Fibroblast of skin of scalp (primary cell): ENCODE measurements at places on chromosomes 5 and 9.

- no peak for DNase-seq
These were observed 356.1 kb upstream of the DMAC1 start for GRCh38 chr9:8155706-8156105.

GRCh38 chr5:89211836-89212235 is 328.9 kb upstream of the MEF2C start:
- peak; percentile 85 for DNase-seq

- DNase-seq, result no peak
These were observed 9.6 kb downstream of the SLC1A1 start for GRCh38 chr9:4499917-4500316.

DNA sequence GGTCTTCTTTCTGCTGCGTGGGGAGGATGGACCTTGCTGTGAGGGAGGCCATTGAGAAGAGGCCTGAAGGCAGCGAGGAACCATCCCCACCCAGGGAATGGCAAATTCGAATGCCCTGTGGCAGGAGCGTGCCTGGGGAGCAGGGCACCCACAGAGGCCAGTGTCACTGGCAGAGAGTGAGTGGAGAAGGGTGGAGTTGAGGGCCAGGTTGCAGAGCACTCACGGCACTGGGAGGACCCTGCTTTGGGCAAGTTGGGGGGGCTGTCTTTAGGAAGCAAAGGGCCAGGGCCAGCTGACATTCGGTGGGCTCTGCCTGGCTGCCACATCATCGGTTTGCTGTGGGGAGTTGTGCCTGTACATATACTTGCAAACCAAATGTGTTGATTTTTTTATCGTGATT is 47.2 kb downstream of the SYK start:
- DNase-seq, result no peak

GRCh38 chr9:7894231-7894630 is 94.7 kb upstream of the DMAC1 start:
- no peak for DNase-seq
